ENCODE measurements at places on chromosomes 13 and 19.
A peak's percentile ranks its signal among the peaks of the same experiment; 100 is the strongest.

GRCh38 chr19:42436006-42436405, 6.7 kb downstream of the CXCL17 start:
- no peak for DNase-seq

GRCh38 chr19:41646589-41647204, 19.8 kb upstream of the CEACAM4 start:
- peak; percentile 48 for DNase-seq

DNA sequence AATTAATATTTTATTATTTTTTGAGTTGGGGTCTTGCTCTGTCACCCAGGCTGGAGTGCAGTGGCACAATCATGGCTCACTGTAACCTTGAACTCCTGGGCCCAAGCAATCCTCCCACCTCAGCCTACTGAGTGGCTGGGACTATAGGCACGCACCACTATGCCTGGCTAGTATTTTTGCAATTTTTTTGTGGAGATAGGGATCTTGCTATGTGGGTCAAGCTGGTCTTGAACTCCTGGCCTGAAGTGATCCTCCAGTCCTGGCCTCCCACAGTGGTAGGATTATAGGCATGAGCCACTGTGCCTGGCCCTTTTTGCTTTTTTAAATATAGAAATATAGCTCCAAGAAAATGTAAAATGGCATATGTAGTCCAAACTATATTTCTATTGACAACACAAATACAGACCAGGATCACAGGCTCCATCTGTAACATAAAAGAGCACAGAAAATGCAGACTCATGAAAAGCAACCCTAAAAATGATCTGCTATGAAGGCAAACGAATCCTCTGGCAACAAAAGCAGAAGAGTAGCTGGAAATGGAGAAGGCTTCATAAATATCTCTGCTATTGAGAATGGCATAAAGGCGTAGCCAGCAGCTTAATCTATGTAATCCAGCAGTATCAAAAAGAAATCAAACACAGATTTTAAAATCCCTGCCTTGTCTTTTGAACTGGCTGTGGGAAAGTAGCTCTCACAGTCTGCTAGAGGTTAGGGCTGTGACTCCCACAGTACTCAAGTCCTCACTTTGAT, 200.6 kb downstream of the LHFPL6 start:
- no peak for DNase-seq

DNA sequence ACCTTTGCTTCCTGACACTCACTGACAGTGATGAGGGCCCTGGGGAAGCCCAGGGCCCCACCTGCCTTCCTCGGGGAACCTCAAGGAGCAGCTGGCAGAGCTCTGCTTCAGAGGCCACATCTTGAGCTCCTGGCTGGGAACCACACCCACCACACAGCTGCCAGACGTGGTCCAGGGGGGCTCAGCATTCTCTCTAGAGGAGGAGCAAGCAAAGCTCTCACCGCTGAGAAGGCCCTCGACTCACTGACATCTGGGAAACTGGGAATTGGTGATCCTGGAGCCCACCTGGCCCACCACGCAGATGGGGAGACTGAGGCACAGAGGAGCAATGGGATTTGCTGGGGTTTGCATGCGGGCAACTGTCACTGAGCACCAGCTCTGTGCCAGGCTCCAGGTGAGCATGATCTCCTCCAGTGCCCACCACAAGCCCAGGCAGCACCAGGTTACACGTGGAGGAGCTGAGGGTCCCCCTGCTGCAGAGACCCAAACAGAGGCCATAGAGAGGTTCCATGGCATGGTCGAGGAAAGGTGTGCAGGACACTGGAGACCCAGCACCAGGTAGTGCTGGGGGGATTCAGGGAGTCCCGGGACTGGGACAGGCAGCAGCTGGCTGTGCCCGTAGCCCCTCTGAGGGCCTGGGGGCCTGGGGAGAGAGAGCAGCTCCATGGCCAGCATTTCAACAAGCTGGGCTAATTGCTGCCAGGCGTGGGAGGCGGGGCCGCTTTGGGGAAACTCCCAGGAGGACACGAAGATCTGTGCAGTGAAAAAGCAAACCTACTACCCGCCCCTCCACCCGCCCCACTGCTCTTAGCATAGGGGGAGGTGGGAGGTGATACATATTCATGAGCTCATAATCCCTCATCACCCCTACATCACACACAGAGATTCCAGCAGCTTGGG, 33.4 kb downstream of the PEPD start:
- DNase-seq: no peak

GRCh38 chr13:29810145-29810742, 40.2 kb downstream of the UBL3 start:
- no peak for DNase-seq

GRCh38 chr19:22602631-22603272, 31.4 kb upstream of the ZNF492 start:
- DNase-seq: no peak

GRCh38 chr19:31353833-31354232, 4.6 kb upstream of the TSHZ3 start:
- no peak for DNase-seq

- no peak for DNase-seq
These were observed 510.0 kb upstream of the KLF12 start for GRCh38 chr13:74644229-74644628.

DNA sequence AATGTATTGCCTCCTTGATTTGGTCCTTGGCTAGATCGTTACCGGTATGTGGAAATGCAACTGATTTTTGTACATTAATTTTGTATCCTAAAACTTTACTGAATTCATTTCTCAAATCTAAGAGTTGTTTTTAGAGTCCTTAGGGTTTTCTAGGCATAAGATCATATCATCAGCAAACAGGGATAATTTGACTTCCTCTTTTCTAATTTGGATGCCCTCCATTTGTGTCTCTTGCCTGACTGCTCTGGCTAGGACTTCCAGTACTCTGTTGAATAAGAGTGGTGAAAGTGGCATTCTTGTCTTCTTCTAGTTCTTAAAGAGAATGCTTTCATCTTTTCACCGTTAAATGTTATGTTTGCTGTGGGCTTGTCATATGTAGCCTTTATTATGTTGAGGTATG, 12.0 kb upstream of the CYP2A13 start:
- DNase-seq: no peak

Data from activated T-cell treated with anti-CD3 and anti-CD28 coated beads, Interleukin-2, amount 50 U/mL, for 1 hour (primary cell).